CD4-positive, alpha-beta T cell treated with Interleukin-17A for 1 hour (primary cell): ENCODE measurements at places on chromosomes 4 and X.

GRCh38 chr4:26365537-26366150 is 44.8 kb downstream of the RBPJ start:
- DNase-seq: no peak

GRCh38 chrX:129939986-129940385 is 34.0 kb downstream of the UTP14A start:
- no peak for DNase-seq

DNA sequence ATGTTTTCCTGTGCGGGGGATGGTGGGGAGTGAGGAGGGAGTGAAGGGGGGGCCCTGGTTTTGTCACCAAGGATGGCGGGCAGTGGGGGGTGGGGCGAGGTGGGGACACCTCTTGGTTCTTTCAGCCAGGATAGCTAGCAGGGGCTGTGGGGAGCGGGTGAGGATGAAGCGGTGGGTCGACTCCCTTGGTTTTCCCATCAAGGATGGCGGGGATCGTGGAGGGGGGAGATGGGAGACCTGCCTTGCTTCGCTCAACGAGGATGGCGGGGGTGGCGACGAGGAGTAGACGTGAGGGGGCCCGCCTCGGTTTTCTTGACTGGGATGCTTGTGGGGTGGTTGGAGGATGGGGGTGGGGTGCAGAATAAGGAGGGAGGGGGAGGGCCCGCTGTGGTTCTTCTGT is 643 bp downstream of the FHL1 start:
- no peak for DNase-seq

DNA sequence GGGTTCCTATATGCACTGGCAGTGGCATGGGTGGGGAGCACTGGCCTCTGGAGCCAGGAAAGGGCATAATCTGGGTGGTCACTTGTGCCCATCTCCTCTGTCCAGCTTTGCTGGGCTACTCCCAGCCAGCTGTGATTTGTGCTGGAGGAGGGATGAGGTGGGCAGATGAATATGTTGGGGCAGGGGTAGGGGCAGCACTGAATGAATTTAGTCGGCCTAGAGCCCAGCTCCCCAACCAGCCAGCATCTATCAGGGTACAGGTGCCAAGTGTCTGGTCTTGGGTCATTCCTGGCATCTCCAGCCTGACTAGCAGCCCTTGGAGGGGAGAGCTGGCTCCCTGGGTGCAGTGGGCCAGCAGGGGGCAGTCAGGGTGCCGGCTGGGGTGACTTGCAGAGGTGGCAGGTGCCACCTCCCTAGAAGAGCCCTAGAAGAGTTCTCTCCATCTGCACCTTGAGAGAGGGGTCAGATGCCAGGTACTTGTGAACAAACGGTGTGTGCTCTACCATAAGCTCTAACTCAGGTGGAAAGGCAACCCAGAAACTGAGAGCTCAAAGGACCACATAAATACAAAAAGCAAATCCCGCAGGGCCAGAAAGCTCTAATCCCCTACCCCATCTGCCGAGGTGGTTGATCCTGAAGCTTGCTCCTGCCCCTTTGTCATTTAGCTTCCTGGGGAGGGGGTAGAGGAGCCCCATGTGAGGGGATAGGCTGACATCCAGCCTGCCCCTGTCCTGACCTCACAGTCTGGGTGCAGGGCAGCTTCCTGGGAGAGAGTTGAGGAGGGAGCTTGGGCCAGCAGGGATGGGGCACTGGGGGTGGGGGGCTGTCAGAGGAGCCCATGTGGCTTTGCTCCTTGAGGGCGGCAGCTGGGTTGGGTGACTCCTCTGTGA is 2.2 kb downstream of the SORCS2 start:
- DNase-seq: no peak

GRCh38 chr4:138051157-138051556 is 191.0 kb downstream of the SLC7A11 start:
- DNase-seq: no peak

DNA sequence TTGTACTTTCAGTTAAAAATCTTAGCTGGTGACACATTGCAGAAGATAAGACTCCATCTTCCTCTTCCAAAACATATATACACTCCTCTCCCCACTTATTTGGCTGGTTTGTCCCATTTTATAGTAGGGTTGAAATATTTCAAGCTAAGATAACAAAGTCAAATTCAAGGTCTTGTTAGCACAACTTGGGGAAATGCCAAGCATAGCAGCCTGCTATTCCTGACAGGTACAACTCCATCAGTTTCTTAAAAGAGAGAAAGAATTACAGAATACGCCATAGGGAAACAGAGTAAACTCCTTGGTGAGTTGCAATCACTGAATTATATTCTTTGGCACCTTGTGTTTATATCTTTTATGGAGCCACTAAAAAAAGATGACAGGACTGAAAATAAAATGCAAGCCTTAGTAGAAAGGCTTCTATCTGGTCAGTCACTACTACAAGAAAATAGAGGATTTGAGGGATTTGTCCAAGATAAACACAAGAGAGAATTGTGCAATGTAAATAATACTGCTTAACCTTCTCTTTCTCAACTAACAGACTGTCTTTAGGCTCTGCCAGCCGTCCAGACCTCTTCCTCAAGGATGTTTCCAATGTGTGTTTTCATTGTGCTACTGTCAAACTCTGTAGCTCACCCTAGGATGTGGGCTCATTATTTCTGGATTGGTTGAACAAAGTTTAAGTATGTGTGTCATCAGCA is 170.3 kb downstream of the VEGFC start:
- DNase-seq: no peak

DNA sequence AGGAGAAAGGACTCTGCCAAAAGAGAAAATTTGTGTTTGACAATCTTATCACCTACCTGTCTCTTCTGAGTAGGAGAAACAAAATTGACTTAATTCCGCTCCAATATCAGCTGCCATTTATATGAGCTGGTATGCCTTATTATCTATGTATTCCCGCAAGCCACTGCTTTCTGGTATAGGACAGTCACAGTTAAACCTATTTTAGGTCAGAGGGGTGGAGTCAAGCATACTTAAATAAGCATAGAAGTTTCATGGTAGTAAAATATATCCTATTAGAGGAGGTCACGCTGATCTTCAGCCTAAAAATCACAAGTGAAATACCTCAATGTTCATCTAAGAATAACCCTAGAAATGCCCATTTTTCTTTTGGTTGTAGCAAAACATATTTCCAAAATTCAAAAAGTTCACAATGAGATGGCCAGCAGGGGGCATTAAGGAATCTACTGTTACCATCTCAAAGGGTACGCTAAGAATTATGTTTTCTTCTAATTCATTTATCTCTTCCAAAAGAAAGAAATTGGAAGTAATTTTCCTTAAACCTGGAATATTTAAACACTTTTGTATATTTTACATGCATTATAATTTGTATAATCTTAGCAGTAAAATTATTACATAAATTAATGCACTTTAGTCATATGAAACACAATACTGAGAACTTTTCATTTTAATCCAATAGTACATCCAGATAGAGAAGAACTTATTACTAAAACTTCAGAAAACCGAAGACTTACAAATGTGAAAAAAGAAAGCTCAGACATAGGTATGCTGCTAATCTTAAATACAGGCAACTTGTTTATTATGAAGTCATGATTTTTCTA is 10.5 kb downstream of the PPAT start:
- peak; percentile 64 for DNase-seq

GRCh38 chrX:16604337-16604736 is 45.6 kb upstream of the S100G start:
- no peak for DNase-seq
